Activated T-helper 2 cell treated with anti-CD3 and anti-CD28 coated beads, Interferon-gamma antibody, Interleukin-2, Interleukin-4, amounts not matched to agents 10 μg/mL and 5 μg/mL and 100 μg/mL, durations not matched to agents 14 hours and 24 hours and 36 hours (primary cell): ENCODE measurements at places on chromosomes 2 and 18.

DNA sequence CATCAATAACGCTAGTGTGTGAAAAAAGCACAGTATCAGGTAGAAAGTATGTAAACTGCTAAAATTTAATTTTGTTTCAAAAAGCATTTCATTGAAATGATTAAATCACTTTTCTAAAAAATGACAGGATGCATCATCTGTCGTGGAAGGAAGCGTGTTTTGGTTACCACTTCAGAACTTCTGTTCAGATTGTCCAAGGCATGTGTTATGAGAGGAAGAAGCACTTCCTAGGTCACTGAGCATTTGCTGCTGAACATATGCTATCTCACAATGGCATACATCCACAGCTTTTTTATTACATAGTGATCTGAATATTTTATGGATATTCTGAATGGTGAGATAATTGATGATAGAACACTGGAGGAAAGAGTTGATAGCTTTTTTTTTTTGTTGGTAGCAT lies 737.5 kb downstream of the SATB2 start:
- no peak for DNase-seq

GRCh38 chr18:28511413-28511821 lies 334.5 kb upstream of the CDH2 start:
- DNase-seq: no peak

- no peak for DNase-seq
Measured at GRCh38 chr2:73837847-73838585, 9.3 kb downstream of the STAMBP start.

DNA sequence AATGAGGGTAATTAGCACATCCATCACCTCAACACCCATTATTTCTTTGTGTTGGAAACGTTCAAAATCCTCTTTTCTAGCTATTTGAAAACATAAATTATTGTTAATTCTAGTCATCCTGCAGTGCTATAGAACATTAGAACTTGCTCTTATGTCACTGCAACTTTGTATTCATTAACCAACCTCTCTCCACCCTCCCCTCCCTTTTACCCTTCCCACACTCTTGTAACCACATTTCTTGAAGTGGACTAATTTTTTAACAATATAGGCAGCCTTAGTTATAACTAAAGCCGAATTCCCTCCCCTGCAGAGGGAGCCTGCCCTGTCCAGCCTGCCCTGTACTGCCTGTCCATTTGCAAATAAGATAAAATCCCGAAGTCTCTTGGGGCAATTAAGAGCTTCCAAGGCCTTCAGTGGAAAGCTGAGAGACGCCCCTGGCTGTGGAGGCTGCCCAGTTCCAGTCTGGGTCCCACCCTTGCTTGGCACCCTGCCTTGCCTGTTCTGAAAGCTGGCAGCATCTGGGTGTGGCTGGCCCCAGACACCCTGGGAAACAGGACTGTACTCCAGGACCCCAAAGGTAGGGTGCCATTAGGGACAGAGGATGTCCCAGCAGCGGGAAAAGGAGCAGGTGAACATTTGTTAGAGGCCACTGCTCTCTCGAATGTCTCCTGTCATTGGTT lies 65.1 kb downstream of the MEX3C start:
- no peak for DNase-seq

- DNase-seq: no peak
Measured at GRCh38 chr2:195498176-195498575, 158.8 kb upstream of the SLC39A10 start.

DNA sequence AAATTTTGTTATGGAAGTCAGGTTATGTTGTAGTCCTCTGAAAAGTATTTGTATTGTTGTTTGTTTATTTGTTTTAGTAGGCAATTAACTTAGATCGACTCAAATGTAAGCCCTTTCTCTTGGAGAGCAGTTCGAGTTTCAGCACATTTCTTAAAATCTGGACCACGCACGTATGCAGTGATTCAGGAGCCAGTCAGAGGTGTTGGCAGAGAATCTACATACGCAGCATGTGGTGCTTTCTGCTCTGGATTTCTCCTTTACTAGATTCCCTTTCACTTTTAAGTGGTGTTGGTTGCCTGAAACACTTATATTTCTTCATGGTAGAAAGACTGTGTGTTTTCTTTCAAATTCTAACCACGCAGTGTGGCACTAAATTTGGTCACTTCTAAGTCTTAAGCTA lies 773.9 kb upstream of the LRATD1 start:
- no peak for DNase-seq

GRCh38 chr2:29343830-29344229 lies 228.6 kb downstream of the CLIP4 start:
- no peak for DNase-seq

GRCh38 chr2:234309431-234309830 lies 187.4 kb downstream of the ARL4C start:
- DNase-seq: no peak

GRCh38 chr2:138329591-138329990 lies 172.0 kb upstream of the SPOPL start:
- DNase-seq: no peak

DNA sequence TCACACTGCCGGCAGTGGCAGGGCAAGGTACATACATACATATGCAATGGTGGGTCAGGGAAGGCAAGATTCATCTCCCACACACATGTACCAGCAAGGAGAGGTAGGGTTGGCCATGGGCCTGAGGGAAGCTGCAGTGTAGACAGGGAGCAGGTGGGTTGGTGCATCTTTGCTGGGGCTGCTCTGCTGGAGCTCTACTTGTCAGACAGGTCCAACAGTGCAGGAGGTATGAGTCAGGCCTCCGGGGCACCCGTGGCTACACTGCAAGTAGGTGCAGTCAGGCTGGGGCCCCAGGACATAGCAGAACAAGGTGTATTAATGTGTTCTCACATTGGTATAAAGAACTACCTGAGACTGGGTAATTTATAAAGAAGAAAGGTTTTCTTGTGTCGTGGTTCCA lies 281.1 kb upstream of the COL3A1 start:
- no peak for DNase-seq

- DNase-seq: no peak
Measured at GRCh38 chr18:24396082-24396633, 1.5 kb downstream of the OSBPL1A start.

DNA sequence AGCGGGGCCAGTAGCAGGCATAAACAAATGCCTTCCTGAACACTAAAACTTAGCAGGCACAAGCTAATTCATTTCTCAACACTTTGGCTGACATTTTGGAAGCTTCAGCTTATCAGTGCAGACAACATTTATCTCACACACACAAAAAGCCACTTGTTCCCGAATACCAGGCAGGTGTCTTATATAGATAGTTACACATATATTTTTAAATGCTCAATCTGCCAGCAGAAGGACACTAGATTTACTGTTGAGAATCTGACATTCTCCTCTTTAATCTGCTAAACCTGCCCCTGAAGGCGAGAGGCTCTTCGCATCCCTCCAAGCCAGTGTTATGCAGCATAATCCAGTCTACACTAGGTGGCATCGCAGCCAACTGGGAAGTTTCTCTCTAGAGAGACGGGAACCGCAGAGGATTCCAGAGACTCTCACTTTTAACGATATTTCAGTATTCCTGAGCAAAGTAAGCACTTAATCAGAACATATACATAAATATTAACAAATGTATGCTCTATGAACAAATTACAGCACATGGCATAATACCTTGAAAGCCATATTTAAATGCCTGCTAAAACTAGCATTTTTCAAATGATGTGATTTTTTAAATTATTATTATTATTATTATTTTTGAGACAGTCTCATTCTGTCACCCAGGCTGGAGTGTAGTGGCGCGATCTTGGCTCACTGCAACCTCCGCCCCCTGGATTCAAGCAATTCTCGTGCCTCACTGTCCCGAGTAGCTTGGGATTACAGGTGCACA lies 90.2 kb upstream of the SCG2 start:
- DNase-seq: no peak

- no peak for DNase-seq
Measured at GRCh38 chr18:58579561-58580047, 49.3 kb downstream of the ALPK2 start.

DNA sequence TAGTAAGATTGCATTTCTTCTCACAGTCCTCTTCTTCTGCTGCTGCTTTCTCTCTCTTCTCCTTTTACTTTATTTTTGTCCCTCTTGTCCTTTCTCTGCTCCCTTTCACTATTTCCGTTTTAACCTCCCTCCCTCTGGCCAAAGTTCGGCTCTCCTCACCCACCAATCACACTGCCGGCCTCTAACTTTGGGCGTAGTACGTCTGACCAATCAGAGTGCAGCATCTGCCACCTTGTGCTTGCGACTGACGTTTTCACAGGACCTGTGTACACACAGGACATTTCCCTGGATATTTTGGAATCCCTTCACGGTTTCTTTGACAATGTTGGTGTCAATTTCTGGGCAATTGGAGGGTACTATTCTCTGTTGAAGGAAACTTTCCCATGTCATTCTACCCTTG lies 22.6 kb upstream of the ICOS start:
- DNase-seq: no peak

DNA sequence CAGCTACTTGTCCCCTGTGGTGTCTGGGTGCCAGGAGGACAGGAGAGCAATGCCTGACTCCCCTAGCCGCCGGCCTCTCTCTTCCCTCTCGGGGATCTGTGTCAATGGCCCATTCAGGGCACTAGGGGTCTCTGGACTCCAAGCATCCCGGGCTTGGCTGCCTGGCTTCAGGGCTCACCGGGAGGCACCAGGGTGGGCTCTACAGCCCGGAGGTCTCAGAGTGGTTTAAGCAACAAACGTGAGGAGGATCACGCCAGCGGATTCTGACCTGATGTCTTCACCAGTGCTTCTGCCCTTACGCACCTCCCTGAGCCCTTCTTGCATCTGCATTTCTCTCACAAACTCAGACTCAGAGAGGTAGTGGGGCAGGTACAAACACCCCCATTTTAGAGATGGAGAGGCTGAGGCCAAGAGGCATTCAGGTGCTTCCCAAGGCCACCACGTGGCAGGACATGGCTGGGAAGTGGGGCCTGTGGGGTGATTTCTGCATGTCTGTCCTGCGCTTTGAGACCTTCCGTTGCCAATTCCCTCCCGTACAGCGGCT lies 243.0 kb downstream of the CELF4 start:
- no peak for DNase-seq

DNA sequence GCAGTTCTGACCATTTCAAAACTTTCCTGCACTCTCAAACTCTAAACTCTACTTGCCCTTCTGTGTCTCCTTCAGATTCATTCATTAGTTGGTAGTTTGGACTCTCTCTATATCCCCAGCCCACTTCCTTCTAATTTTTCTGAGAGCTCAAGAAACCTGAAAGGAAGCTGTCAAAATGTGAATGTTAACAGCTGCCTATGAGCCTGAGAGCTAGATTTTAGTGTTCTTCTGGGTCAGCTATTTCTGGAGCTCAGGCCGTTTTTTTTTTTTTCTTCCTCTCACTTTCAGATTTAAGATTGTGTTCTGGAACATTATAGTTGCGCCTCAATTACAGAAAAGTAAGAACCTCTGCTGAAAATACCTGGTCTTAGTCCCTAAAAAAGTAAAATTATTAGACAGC lies 73.1 kb downstream of the RTN4 start:
- DNase-seq: no peak

GRCh38 chr2:230636684-230637271 lies 75.9 kb upstream of the CAB39 start:
- DNase-seq: no peak

DNA sequence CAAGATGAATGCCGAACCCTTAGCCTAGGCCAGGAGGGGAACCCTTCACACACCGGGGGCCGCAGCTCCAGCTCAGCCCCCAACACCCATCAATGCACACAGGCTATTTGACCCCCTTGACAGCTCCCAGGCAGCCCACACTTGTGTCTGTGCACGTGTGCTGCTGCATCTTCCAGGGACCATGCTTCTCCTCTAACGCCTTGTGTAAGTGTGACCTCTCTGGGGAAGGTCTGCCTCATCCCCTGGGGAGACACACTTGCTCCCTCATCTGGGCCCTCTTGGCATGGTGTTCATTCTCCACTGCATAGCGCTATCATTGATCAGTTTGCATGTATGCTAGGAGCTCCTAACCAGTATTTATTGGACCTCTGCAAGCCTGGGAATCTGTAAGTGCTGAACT lies 120.0 kb upstream of the FHL2 start:
- no peak for DNase-seq

DNA sequence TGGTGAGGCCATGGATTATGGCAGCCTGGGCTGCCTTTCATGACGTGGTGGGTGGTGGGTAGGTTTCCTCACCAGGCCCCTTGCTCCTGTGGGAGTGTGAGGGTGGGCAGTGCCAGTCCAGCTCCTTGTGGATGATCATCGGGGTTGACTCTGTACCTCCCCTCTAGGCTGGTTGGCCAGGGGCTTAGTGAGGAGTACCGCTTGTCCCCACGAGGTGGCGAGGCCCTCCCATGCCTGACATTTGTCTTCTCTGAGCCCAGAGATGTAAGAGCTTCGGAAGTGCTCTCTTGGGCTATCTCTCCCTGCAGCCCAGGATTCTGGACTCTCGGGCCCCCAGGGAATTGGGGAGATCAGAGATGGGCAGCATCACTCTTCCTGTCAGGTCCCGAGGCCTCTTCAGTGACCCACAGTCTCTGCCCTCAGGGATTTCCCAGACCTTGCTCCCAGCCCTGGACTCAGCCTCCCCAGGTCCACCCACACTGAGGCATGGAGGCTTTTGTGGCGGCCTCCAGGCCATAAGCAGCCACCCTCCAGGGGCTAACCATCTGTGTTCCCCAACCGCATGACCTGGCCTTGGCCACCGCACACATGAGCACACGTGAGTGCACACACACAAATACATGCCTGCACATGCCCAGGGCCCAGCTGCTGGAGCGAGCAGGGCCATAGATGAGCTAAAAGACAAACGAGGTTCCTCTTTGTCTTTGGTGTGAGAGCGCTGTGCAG lies 6.5 kb downstream of the SPR start:
- DNase-seq: no peak

DNA sequence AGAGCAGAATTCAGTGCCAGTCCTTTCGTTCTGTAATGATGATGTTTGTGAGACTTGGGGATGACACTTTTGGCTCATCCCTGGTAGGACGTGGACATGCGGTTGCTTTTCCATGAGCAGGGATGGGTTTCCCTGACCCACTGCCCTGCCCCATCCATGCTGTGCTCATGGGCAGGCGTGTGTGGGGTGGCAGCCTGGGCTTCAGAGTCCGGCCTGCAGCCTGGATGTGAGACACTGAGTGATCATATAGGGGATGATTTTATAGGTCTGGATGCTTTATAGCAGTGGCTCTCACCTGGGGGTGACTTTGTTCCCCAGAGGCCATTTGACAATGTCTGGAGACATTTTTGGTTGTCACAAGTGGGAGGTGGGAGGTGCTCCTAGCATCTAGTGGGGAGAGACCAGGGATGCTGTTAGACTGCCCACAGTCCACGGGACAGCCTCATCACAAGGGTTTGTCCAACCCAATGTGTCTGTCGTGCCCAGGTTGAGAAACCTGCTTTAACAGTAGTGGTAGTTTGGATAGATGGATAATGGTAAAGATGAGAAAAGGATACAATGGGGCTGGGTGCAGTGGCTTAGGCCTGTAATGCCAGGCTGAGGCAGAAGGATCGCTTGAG lies 38.9 kb downstream of the LDLRAD4 start:
- DNase-seq: no peak

- DNase-seq: no peak
Measured at GRCh38 chr2:149004836-149005235, 33.7 kb upstream of the LYPD6B start.

DNA sequence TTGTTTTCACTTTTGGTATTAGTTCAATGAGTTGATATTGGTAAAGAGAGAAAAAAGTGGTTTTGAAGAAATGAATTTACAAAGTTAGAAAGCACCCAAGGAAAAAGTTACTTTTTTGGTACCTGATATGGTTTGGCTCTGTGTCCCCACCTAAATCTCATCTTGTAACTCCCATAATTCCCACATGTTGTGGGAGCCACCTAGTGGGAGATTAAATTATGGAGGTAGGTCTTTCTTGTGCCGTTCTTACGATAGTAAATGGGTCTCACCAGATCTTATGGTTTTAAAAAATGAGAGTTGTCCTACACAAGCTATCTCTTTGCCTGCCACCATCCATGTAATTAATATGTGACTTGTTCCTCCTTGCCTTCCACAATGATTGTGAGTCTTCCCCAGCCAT lies 965.6 kb upstream of the NRXN1 start:
- DNase-seq: no peak
